Heart right ventricle (tissue), 16 donors: ENCODE measurements at places on chromosomes 4 and X. TPM values are rescaled to one million over a fixed set of nuclear protein-coding genes. Genes with fewer than 3 reads are reported as not detected.
A peak's percentile ranks its signal among the peaks of the same experiment; 100 is the strongest.

GRCh38 chr4:3302786-3303564, 10.2 kb downstream of the RGS12 start:
- DNase-seq = no peak

- DNase-seq = no peak
These were observed 114.8 kb downstream of the REELD1 start for GRCh38 chr4:146329050-146329716.

DNA sequence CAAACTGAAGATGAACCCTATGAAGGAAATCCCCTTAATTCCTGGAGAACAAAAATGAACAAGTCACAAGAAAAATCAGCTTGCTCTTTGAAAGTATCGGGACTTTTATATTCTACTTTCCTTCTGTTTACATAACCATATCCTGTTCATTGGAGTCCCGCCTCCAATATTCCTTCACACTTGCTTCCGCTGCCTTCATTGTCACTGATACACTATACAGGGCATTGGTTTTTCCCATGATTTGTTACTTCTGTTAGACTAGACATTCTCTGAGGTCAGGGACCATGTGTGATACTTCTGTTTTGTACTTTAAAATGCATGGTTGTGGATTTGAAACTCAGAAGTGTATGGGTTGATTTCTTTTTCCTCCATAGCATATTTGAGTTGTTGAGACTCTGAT, 18.8 kb downstream of the MCUB start:
- DNase-seq = no peak

DNA sequence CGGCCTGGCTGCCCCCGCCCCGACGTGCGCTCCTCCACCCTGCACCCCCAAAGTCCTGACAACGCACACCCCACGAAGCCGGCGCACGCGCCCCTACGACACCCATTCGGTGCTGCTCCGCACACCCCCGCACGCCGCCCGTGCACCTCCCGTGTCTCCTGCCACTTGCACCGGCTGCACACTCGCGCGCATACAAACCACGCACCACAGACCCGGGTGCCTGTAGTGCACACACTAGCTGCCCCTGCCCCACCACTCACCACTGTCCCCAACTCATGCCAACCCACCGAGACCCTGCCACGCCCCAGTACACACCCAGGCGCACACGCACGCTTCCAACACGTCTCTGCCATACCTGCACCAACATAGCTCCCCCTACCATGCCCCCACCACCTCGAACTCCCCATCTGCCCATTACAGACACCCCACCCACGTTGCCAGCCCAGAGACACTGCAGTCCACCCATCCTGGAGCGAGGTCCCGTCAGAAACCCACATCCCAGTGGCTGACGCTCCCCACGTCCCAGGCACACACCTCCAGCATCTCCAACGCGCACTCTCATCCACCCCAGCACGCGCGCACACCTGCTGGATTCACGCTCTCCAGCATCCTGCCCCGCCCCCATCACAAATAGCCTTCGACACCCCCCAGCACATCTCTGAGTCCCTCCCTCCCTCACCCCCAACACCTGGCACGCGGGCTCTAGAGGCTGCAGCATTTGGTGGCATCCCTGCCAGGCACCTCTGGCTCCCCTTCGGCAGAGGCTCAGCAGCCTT, 4.2 kb upstream of the DUSP9 start:
- no peak for DNase-seq

DNA sequence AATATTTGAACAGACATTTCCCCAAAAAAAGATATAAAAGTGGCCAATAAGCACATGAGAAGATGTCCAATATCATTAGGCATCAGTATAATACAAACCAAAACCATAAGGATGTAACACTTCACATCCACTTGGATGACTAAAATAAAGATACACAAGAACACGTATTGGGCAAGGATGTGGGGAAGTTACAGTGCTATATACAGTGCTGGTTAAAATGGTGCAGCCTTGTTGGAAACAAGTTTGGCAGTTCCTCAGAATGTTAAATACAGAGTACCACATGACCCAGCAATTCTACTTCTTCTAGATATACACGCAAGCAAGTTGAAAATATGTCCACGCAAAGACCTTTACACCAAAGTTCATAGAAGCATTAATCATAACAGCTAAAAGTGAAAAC, 58.9 kb downstream of the HAUS3 start:
- DNase-seq = no peak

GRCh38 chr4:42331914-42332368, 65.3 kb upstream of the SHISA3 start:
- peak; percentile 23 for DNase-seq

GRCh38 chrX:100373673-100374072, 36.4 kb downstream of the PCDH19 start:
- DNase-seq = no peak

DNA sequence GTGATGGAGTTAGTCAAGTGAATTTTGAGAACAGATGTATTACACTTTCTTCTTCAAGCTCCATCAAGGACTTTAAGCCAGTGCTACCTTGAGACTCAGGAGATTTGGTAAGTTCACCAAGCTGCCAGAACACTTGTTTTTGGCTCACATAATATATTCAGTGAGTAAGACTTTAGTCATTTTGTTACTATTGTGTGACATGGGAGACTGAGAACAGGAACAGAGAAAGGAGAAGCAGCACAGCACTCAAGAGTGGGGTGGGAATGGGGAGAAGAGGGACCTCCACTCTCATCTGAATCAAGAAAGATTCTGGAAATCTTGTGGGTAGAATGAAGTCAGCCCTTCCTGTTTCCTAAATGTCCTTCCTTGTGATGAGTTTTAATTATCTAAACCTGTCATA, 87.3 kb upstream of the TET2 start:
- DNase-seq = no peak

DNA sequence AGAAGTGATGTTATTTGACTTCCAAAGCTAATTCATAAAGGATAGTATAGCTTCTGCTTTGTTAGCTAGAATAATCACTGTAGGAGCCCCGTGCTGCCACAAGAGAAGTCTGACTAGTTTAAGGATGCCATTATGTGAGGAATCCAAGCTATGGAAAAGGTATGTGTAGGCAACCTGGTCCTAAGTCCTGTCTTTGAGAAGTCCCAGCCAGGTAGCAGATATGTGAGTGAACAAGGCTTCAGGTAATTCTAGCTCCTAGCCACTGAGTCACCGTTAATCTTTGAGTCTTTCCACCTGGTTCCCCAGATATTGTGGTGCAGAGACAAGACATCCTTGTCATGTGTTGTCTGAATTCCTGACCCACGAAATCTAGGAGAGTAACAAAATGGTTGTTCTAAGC, 55.5 kb downstream of the BMP3 start:
- DNase-seq = no peak

GRCh38 chrX:43720082-43720481, 64.0 kb downstream of the MAOA start:
- no peak for DNase-seq

DNA sequence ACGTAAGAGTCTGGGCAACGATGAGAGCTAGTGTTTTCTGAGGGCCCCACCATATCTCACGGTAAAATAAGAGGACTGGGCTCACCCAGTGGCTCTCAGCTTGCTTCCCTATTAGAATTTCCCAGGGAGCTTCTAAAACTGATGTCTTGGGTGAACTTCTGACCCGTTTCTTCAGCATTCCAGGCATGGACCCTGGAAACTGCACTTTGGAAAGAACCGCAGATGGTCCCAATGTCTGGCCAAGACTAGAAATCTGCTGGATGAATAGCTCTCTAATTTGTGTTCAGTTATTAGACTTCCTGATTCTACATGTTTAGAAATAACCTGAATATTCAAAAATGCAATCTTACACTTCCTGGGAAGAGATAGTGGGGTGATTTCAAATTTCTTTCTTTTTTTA, 127.8 kb downstream of the ANOS1 start:
- no peak for DNase-seq

DNA sequence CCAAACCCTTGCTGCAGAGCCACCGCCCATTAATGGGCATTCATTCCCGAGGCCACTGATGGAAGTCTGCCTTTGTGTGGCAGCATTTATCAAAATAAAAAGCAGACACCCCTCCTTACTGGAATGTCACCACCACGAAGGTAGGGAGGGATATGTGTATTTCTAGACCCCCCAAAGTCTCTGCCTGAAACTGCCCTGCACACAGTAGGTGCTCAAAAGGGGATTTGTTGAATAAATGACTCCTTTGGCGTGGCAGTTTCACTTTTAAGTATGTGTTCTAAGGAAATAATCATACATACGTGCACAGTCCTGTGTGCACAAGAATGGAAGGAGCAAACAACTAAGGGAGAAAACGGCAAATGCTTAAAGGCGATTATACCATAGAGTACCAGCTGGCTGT, 23.6 kb upstream of the GLOD5 start:
- no peak for DNase-seq

- no peak for DNase-seq
These were observed 217.4 kb upstream of the PITX2 start for GRCh38 chr4:110840221-110840654.

DNA sequence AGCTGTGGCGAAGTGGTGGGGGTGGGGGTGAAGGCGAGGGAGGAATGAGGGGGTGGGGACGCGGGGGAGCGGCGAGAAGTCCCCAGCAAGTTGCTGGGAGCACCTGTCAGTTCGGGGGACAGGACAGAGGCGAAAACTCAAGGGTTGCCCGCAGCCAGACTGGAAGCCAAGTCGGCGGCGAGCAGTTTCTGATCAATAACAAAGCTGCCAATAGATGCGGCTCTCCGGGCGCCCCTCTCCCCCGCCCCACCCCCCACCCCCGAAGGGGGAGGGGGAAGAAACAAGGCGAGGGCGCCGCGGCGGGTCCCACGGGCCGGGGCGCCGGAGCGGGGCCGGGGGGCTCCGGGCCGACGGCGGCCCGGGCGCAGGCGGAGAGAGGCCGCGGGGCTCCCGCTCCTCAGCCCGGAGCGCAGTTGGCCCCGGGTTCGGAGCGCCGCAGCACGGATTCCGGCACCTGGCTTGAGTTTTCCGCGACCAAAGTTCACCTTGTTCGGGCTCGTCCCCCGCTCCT, 379 bp downstream of the PDGFC start:
- DNase-seq = peak; percentile 23

DNA sequence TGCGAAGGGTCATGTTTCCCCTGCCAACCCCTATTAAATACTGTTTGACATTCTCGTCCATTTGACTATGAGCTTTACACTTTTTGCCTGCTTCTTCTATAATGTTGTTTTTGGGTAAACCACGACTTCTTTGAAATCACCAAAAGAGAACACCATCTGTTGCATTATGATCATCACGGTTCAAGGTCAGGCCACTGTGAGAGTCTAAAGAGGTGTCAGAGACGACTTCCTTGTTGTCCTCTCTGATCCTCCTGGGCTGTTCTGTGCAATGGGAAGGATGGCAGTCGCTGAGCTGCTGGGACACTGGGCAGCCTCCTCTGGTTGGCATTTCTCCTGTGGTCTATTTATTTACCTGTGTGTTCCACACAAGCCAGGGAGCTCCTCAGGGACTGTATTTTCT, 137.5 kb downstream of the RASL11B start:
- DNase-seq = no peak

GRCh38 chr4:121112530-121112929, 40.2 kb upstream of the NDNF start:
- no peak for DNase-seq

- no peak for DNase-seq
These were observed 85.5 kb downstream of the PHEX start for GRCh38 chrX:22117633-22118032.

GRCh38 chrX:82742351-82742750, 765.7 kb upstream of the POU3F4 start:
- no peak for DNase-seq

GRCh38 chr4:84631573-84631972, 48.6 kb downstream of the CDS1 start:
- DNase-seq = no peak

DNA sequence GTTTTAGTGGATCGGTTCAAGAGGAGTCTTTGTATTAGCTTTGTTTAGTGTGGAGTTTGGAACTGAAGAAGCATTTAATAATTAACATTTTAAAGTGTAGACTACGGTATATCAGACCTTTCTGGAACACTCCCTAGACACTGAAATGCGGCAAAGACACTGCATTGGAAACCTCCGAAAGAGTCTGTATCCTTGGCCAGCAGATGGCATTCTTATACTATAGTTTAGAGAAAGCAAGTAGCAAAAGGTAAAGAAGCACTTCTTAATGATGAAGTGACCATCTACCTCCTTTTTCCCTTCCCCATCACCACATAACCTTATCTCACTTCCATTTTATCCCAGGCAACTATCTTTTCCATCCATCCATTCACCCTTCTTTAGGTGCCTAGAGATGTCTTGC, 7.6 kb downstream of the FABP2 start:
- peak; percentile 29 for DNase-seq

DNA sequence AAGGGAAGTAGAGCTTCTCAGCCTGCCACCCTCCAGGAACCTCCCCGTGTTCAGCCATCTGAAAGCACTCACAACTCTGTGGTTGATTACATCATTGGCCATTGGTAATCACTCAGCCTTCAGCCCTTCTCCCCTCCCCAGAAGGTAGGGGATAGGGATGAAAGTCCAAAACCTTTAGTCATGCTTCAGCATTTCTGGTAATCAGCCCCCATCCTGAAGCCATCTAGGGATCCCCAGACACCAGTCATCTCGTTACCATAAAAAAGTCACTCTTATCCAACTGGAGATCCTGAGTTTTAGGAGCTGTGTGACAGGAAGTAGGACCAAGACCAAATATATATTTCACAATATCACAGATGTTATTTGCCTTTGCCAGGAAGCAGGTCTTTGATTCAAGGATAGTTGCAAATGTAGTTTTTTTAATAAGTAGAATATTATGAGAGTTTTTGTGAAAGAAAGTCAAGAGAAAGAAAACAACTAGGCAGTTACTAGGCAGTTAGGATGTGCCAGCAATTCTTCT, 364.6 kb upstream of the NOCT start:
- no peak for DNase-seq

DNA sequence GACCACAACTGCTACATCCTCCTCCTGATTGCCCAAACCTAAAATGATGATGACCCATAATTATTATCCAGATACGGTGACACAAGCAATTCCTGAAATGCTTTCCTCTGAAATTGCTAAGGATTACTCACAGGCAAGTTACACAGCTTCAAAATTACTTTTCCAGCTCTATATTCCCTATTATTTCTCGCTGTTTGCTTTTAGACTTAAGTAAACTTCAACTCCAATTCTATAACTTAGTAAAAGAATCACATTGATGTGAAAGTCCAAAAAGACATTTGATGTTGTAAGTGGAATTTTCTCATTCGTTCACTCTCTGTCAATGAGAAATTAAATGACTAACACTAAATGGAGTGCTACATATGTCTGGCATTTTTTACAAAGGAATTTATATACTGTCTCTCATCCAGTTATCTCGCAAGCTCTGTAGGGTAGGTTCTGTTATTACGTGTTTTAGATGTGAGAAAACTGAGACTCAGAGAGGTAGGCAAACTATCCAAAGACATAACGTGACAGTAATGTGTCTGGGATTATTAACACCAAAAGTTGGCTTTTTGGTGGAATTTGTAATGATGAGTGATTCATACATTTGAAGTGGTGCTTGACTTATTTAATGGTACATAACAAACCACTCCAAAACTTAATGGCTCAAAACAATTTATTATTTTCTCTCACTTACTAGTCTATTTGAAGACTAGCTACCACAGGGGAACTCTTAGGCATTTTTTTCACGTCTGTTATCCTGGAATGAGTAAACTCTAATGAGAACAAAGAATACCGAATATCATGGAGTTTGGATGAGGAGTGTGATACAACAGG, 31.5 kb downstream of the PALLD start:
- no peak for DNase-seq

The SPACA5 gene
- not detected for polyA plus RNA-seq

The ATXN3L gene
- polyA plus RNA-seq = not detected

The SULT1B1 gene
- polyA plus RNA-seq = 0.45 TPM

The ERVMER34-1 gene
- polyA plus RNA-seq = 2.6 TPM

The CHM gene
- 5.9 TPM for polyA plus RNA-seq

The ADAMTS3 gene
- polyA plus RNA-seq = 0.23 TPM

The APLN gene
- polyA plus RNA-seq = 5.4 TPM

The PABPC5 gene
- polyA plus RNA-seq = 0.44 TPM

The IGBP1 gene
- polyA plus RNA-seq = 51.2 TPM

The TMEM271 gene
- polyA plus RNA-seq = not detected

The ZNF711 gene
- 1.2 TPM for polyA plus RNA-seq

The UVSSA gene
- polyA plus RNA-seq = 11.9 TPM
